GM12892 (cell line): ENCODE measurements at places on chromosomes 1 and 21.

DNA sequence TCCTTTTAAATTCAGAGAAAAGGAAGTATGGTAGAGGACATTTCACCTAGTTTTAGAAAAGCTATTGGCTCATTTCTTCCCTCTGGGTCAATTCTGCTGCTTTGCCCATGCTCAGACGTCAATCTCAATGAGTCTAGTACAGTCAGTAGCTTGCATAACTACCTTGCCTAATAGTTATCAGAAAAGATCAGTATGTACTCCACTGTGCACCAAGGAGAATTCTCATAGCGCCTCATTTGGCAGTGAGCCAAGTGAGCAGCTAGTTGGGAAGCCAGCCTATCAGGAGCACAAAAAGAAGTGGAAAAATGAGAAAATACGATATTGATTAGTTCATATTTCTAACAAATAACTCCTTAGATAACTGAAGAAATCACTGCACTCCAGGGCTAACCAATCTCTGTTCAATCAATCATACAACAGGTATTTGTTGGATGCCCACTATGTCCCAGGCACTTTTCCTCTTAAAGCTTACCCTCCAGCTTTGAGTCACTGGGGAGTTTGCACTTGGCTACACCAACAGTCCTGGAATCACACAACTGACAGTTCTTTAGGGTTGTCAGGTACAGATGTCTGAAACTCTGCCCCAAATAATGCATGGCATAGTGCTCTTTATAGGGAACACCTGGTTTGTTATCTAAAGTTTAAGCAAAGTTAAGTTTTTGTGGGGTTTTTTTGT, 50.2 kb downstream of the PRDX6 start:
- no peak for DNase-seq

- no peak for DNase-seq
Measured at GRCh38 chr1:245901037-245901436, 606.0 kb downstream of the SMYD3 start.

DNA sequence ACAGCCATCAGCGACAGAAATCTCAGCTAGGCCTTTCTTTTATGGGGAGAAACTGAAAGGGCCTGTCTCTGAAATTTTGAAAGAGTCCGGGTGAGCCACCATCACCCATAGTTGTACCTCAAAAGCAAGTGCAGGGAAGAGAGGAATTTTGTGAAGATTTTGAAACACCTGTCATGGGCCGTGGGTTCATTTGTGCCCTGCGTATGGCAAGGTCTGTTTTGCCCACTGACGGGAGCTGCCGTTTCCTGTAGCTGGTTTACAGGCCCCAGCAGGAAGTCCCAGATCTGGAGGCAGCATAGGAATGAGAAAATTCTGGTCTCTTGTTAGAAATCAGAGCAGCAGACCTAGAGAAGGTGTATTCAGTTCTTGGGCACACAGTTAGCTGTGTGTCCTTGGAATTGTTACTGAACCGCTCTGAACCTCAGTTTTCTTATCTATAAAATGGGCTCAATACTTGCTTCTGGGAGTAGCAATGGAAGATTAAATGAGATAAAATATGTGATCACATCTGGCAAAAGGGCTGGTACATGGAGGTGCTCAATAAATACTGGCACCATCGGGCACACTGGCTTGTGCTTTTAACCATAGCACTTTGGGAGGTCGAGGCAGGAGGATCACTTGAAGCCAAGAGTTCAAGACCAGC, 52.5 kb downstream of the MAN1C1 start:
- no peak for DNase-seq

DNA sequence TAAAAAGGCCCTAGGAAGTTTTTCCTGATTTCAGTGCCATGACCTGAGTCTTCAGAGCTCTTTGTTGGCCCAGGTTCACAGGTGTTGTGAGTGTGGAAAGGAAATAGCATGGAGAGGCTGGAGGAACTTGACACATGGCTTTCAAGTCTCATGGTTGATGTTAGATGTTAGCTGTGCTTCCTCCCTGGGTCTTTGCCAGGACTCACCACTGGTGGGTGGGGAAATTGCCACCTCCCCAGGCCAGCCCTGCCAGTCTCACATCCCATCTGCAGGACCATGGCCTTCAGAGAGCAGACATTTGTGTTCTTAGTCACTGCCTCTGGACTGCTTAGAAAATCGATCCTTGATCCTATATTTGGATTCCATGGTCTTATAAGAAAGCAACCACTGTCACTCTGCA, 383.2 kb downstream of the DISC1 start:
- DNase-seq = no peak

GRCh38 chr1:20691872-20692271, 25.9 kb downstream of the KIF17 start:
- DNase-seq = no peak

DNA sequence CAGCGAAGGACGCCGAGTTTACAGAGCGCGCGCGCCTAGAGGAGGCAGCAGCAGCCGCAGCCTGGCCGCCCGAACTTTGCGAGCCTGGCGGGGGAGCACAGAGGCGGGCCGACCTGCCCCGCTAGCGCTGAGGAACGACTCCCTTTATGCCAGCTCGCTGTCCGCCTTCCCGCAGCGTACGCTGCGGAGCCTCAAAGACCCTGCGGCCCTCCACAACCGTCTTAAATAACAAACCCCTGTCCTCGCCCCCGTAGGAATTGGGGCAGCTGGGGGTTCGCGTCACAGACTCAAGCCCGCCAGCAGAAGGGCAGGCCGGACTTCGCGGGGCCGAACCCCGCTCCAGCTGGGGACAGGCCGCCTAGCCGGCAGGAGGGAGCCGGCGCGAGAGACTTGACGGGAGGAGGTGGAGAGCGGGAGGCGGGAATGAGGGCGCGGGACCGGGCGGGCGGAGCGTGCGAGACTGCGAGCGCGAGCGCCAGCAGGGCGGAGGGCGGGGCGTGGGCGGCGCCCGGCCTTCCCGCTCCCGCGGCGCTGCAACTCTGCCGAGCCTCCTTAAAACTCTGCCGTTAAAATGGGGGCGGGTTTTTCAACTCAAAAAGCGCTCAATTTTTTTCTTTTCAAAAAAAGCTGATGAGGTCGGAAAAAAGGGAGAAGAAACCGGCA, 1.8 kb upstream of the CDKN2C start:
- DNase-seq = peak; percentile 76

- no peak for DNase-seq
Measured at GRCh38 chr1:213399695-213400094, 348.7 kb downstream of the RPS6KC1 start.

- DNase-seq = no peak
Measured at GRCh38 chr1:1204425-1204920, 1.9 kb downstream of the TNFRSF18 start.

DNA sequence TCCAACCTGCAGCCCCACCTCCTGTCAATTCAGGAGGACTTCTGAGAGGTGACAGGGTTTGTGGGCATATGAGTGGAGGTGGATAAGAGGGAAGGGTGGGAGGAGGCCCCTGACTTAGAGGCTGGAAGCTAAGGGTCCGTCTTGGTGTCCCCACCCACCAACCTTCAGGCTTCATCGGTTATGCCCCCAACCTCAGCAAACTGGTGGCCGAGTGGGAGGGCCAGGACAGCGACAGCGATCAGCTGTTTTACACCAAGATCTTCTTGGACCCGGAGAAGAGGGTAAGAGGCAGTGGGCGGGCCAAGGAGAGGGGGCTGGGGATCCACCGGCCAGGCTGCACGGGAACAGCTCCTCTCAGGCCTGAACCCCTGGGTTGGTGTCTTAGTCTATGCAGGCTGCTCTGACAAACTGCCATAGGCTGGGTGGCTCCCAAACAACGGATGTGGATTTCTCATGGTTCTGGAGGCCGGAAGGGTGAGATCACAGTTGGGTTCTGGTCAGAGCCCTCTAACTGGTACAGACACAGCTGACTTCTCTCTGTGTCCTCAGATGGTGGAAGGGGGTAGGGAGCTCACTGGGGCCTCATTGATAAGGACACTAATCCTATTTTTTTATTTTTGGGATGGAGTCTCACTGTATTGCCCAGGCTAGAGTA, 18.1 kb downstream of the PLOD1 start:
- no peak for DNase-seq

DNA sequence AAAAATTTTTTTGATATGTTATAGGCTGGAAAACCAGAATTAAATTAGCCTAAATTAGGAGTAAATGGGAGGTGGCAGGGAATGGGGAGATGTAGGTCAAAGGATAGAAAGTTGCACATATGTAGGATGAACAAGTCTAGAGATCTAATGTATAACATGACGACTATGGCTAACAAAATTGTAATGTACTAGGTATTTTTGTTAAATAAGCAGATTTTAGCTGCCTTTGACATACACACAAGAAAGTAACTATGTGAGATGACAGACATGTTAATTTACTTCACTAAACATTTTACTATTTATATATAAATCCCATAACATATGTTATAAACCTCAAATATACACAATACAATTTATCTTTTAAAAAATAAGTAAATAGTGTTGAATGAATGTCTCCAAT, 30.2 kb upstream of the GLIS1 start:
- no peak for DNase-seq

- DNase-seq = no peak
Measured at GRCh38 chr1:111290630-111291029, at the start of gene CHIA. Gene CHIA (plus strand): TSS chr1:111290851. CDS start chr1:111310468, 19,617 bp downstream.

- DNase-seq = no peak
Measured at GRCh38 chr1:237851210-237851845, 39.4 kb downstream of the ZP4 start.

GRCh38 chr1:3599286-3599811, 12.0 kb downstream of the MEGF6 start:
- no peak for DNase-seq

DNA sequence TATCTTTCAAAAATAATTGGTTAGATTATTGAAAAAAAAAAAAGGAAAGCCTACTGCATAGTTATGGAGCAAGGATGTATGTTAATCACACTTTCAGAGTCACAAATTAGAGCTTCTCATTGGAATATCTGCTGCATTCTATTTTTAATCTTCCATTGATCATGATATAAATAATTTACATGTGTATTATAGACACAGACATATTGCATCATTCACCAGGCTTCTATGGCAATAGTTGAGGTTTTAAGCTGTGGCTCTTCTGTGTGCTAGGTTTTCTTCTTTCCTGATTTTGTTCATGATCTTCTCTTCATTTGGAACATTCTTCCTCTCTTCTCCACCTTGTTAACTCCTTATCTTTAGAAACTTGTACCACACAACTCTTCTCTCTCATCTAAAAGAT, 123.2 kb upstream of the HMCN1 start:
- no peak for DNase-seq

GRCh38 chr1:149929856-149930255, 2.3 kb upstream of the SF3B4 start:
- DNase-seq = no peak

GRCh38 chr1:65148548-65149350, 746 bp downstream of the AK4 start:
- peak; percentile 53 for DNase-seq

- DNase-seq = no peak
Measured at GRCh38 chr1:167128261-167129227, 34.7 kb downstream of the STYXL2 start.

DNA sequence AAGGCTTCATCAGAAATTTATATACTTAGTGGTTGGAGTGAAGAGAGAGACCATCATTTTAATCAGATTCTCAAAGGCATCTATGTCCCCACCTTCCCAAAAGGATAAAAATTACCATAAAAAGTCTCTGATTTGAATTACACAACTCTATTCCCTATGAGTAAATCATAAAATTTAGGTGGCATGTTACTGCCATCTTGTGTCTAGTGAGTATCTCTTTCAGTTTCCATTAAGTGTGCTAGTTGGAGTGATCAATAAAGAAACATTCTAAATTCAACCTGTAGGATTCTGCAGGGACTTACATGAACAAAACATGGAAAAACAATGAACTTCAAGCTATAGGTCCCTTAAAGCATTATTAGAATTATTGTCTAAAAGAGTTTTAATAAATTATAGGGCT, 655.4 kb downstream of the LTN1 start:
- DNase-seq = no peak

DNA sequence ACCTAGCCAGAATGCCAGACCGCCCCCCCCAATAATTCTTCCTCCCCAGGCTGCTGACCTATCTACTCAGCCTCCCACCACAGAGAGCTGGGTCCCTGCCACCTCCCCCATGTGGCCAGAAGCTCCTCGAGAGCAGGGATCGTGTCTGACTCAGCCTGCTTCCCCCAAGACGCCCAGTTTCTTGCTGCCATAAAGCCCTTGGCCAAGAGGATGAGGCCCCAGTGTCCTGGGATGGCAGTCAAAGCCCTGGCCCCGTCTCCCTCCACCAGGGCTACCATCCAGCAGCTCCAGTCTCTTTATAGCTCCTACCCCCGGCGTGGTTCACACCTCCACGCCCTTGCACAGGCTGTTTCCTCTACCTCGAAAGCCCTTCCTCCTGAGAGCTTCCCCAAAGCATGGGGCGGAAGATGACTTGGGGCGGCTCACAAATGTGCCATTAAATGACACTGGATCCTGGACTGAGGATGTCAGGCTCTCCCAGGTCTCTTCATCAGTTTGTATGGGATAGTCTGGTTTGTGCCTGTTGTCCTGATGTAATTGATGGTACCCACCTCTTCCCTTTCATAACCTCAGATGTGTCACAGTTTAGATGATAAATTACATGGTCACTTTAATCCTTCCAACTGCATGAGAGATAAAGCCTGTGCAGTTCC, 13.2 kb downstream of the ADGRB2 start:
- no peak for DNase-seq

DNA sequence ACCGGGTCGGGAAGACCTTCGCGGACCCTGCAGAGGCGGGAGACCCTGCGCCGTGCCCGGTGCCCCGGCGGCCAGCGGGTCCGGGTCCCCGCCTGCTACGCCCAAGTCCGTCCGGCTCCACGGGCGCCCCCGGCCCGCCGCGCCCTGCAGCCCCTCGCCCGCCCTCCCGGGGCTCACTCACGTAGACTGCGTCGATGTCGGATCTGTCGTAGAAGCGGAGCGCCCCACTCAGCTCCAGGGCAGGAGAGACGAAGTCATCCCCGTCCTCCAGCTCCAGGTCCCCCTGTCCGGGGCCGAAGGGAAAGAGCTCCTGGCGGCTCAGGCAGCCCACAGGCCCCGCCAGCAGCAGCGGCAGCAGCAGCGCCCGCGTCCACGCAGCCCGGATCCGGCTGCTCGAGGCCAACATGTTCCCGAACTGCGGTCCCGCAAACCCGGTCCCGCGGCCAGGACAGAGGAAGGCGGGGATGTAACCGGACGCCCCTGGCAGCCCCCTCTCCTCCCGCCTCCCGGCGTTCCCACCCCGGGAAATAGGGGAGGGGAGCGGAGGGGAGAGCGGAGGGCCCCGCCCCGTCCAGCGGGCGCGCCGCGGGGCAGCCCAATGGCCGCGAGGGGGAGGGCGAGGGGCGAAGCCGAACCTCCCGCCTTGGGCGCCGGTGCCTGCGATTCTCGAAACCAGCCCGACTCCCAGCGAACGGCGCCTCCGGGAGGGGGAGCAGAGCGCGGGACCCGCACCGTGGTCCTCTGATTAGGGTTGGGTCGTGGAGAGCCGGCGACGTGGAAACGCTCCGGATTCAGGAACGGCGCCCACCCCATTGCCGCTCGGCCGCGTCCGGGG, at the start of gene NID1:
TSS of gene NID1 (minus strand) at position 417 of the 835 bp plus-strand sequence. CDS start at position 406, 11 bp downstream.
- peak; percentile 45 for DNase-seq

DNA sequence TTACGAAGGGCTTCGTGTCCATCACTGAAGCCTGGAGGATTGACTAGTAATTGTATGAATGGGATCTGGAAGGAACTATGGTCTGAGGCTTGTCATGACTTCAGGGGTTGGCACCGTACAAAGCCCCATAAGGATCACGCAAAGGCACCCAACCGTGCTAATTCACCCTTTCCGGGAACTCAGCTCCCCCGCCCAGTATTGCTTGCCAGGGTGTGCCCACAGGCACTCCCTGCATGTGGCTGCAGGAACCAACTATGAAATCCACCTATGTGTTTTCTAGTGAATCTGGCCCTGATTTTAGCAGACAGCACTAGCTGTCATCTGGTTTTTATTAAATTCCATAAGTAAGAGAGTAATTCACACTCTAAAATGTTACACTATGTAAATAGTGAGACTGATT, 139.2 kb downstream of the TM2D1 start:
- no peak for DNase-seq

- DNase-seq = no peak
Measured at GRCh38 chr21:46456750-46457149, 1.9 kb upstream of the DIP2A start.
